ENCODE measurements at places on chromosomes 2 and 18. TPM values are rescaled to one million over a fixed set of nuclear protein-coding genes. Genes with fewer than 3 reads are reported as not detected.
A peak's percentile ranks its signal among the peaks of the same experiment; 100 is the strongest.

DNA sequence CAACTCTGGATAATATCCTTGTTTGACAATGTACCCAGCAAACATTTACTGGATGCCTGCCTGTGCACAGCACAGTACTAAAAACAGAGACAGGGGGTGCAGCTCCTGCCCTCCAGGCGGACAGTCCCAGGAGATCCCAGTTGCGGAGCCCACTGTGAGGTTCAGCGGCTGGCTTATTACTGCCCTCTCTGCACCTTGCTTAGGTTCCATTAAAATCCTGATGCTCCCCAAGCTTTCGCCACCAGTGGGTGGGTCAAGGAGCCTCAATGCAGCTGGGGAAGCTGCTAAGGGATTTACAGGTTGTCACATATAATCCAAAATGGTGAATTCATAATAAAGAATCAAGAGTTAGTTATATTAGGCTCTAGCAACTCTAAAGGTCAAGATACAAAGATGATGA lies 38.3 kb downstream of the CRACDL start:
- DNase-seq, result no peak

DNA sequence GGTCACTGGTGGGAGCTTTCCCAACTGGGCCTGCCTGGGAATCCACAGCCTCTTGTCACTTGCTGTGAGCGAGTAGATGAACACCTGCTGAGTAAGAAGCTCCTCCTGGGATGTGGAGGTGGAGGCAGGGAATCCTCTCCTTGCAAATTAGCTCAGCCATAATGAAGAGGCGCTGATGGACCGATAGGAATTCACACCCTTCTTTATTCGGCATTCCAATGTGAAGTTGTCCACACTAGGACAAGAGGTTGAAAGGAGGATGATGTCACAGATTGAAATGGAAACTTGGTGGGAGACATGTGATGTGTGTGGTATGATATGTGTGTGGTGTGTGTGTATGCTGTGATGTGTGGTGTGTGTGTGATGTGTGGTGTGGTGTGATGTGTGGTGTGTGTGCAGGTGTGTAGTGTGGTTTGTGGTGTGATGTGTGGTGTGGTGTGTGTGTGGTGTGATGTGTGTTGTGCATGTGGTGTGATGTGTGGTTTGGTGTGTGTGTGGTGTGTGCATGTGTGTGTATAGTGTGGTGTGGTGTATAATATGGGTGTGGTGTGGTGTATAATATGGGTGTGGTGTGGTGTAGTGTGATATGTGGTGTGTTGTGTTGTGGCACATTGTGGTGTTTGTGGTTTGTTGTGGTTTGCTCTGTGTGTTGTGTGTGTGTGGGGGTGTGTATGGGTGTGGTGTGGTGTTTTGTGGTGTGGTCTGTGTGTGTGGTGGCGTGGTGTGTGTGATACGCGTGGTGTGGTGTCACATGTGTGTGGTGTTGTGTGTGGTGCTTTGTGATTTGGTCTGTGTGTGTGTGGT lies 216.4 kb downstream of the BCL2 start:
- DNase-seq, result no peak

DNA sequence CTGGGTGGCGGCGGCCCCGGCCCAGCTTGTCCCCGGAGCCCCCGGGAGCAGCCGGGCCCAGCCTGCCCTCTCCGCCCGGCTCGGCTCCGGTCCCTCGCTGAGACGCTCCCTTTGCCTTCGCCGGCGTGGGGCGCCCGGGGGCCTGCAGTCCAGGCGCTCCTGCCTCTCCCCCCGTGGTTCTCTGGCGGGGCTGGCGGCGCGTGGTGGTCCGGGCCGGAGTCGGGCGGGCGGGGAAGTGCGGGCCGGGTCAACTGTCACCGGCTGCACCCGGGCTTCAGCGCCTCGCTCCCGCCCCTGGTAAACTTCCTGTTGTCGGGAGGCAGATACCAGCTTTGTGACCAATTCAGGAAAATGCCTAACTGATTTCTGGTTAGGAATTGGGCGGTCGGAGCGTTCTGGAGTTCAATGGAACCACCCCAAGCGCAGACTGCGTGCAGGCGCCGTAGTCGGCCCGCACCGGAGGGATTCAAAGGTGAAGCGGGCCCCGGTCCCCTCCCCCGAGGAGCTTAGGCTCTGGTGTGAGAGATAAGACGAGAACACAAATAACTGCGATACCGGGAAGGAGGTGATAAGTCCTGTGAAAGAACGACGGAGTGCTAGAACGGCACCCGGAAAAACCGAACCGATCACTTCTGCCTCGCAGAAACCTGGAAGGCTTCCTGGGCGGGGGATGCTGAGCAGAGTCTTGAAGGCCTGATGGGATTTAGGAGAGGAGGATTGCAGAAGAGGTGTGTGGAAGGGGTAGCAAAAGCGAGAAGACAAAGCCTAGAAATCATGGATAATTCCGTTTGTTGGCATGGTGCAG lies 891 bp downstream of the CAB39 start:
- peak; percentile 37 for DNase-seq

DNA sequence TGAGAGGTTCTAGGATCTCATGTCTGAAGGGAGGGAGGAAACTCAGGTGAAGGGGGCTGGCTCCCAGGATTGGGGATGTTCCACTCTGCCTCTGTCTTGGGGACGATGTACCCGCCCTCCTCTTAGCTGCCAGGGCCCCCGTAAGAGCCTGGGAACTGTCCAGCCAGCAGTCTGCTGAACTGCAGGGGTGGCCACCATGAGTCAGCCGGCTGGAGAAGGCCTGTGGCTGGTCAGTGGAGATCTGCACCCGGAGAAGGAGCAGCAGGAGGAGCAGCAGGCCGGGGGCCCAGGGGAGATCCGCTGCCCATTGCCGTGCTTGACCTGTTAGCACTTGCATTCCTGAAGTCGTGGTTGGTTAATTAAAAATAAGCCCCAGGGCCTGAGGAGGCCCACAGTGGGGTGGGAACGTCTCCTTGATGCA lies 180.3 kb downstream of the TFCP2L1 start:
- no peak for DNase-seq

DNA sequence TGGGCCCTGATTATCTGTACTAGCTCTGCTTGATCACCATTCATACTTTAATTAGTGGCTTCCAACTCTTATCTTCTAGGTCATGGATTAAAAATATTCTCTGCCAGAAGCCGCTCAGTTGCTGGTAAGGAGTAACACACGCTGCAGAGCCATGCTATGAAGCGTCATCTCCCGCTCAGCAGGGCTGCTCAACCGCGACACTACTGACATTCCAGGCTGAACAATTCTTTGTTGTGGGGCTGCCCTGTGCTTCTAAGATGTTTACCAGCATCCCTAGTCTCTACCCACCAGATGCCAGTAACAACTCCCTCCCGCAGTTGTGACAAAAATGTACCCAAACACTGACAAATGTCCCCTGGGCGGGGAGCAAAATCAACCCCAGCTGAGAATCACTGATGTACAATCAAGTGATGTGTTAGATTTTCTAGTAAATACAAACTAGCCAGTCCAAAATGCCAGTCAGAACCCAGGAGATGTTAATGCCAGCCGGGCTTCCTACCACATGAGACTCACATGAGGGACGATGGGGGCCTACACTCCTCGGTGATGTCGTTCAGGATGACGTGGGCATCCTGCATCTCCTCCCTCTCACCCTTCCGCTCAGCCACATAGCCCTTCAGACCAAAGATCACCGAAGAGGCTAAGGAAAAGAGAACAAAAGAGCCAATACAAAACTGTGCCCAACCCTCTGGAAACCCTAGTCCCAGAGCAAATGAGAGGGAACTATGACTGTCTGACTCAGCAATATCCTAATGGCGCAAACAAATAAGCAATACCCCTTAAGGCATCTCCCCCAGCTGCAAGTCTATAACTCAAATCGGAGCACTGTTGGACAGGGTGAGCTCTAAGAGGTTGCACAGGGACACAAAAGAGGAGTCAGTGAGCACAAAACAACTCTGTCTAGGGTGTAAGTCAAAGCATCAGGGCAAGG lies 15.6 kb downstream of the ILKAP start:
- DNase-seq, result no peak

GRCh38 chr2:73218298-73218697 lies 4.3 kb downstream of the SMYD5 start:
- no peak for DNase-seq

DNA sequence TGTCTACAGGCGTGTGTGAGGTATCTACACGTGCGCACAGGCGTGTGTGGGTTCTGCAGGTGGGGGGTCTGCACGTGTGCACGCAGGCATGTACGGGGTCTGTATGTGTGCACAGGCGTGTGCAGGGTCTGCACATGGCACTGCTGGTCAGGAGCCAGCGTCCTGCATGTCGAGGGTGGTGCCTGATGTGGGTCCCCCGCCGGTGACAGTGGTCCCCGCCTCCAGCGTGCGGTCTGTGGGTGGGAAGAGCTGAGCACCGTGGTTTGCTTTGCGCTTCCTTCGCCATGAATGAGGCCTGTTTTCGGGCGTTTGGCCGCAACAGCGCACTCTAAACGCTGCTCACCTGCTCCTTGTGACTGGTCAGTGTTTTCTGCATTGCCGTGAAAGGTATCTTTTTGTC lies 57.2 kb downstream of the CTDP1 start:
- DNase-seq, result no peak

DNA sequence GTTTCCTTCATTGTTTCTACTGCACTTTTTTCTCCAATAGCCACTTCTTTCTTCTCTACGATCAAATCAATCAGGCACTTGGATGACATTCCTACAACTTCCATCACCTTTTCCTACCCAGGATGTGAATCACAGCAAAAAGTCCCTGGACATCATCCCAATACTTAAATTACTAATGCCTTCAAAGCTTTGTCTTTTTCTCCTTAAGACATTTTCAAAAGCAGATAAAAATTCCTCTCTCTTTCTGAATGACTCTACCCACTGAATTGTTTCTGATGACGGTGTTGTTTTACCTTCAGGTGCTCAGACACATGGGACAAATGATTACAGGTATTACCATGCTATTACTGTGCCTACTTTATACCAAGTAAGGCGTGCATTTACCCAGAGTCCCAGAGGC lies 500.9 kb downstream of the FBXO15 start:
- DNase-seq, result peak; percentile 79

DNA sequence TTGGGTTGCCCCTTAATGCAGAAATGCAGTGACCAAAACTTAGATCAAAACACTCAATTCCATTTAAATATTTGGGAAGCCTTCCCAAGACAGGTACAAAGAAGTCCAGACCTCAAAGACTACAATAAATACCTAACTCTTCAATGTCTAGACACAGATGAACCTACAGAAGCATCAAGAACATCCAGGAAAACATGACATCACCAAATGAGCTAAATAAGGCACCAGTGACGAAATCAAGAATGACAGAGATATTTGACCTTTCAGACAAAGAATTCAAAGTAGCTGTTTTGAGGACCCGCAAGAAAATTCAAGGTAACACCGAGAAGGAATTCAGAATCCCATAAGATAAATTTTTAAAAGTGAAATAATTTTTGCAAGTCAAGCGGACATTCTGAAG lies 140.2 kb downstream of the XIRP2 start:
- no peak for DNase-seq

GRCh38 chr2:64780041-64780440 lies 126.3 kb upstream of the SERTAD2 start:
- DNase-seq, result no peak

GRCh38 chr2:110843959-110844510 lies 111.7 kb downstream of the ACOXL start:
- no peak for DNase-seq

DNA sequence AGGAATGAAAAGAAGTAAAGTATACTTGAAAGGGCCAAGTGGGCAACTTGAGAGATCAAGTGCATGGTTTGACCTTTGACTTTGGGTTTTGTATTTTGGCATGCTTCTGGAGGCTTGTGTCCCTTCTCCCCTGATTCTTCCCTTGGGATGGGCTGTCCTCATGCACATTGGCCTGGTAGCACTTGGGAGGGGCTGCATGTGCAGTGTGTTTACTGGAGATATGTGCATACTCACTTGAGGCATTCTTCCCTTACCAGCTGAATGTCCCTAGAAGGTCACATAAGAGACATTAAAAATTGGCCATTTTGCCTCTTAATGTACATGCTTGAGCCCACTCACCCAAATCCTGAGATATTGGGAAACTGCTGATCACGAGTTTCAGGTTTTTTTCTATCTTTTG lies 65.2 kb downstream of the KYNU start:
- DNase-seq, result no peak

DNA sequence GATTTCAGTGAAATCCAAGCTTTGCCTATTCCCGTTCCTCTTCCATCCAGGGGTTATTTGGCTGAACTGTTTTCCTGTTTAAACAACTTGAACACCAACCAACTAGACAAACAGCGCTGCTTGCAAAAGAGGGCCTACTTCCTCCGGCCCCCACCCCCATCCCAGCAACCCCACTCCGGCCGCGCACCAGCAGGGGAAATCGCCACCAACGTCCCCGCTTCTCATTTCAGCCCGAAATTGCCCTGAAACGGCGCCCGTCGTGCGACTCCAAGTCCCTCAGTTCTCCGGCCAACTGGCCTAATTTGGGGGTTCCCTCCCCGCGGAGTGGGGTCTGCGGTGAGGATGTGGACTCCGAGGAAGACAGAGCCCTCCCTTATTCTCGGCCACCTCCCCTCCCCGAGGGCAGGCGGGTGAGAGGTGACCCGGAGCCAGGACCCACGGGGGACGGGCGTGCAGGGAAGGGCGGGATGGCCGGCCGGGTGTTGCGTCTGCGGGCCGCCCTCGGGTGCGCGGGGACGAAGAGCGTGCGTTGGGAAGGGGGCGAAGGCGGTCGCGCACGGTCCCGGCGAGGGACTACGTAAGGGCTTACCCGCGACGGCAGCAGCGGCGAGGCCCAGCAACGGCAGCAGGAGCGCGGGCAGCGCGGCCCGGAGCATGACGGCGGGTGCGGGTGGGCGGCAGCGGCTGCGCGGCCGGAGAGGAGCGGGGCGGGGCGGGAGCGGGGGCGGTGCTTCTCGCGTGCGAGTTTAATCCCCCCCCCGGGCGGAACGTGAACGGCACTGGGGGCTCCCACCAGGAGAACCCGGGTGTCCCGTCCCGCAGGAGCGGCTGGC lies at the start of gene CD302:
Gene CD302, minus strand, starts transcription at position 666 of the 833 bp plus-strand sequence. Its CDS starts 10 bp downstream, at position 656.
- peak; percentile 59 for DNase-seq

DNA sequence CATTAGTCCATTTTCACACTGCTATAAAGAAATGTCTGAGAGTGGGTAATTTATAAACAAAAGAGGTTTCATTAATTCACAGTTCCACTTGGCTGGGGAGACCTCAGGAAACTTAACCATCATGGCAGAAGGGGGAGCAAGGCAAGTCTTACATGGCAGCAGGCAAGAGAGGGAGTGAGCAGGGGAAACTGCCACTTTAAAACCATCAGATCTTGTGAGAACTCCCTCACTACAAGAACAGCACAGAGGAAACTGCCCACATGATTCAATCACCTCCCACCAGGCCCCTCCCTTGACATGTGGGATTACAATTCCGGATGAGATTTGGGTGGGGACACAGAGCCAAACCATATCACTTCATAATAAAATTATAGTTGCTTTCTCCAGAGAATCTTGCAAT lies 365.5 kb upstream of the ID2 start:
- DNase-seq, result no peak

DNA sequence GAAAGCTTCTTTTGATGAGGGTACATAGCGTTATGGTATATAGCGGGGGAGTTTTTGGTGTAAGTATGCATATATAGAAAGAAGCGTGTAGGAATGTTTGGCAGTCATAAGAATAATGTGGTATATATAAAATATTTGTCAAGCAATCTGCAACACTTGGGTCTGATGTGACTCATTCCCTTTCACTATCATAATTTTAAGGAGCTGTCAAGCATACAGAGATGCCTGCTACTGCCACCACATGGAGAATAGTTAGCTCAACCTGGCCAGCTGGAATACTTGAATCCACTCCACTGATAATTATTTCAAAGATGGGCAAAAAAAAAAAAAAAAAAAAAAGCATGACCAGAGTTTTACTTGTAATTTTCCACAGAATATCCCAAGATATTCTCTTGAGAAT lies 559.8 kb upstream of the REG3G start:
- DNase-seq, result no peak

OR6B2 gene
- total RNA-seq, result not detected

HTR2B gene
- total RNA-seq, result 1.7 TPM

CYP27A1 gene
- total RNA-seq, result 20.5 TPM

FTCDNL1 gene
- total RNA-seq, result 3.1 TPM

NDC80 gene
- 83.3 TPM for total RNA-seq

HOXD12 gene
- not detected for total RNA-seq

CREG2 gene
- 0.59 TPM for total RNA-seq

ARHGAP15 gene
- total RNA-seq, result 1.9 TPM
